Fibroblast of the aortic adventitia (primary cell): ENCODE measurements at places on chromosomes 7 and 10.

- no peak for DNase-seq
These were observed 37.2 kb downstream of the IKZF1 start for GRCh38 chr7:50341724-50342123.

- no peak for DNase-seq
These were observed 11.8 kb downstream of the PON1 start for GRCh38 chr7:95312561-95312960.

DNA sequence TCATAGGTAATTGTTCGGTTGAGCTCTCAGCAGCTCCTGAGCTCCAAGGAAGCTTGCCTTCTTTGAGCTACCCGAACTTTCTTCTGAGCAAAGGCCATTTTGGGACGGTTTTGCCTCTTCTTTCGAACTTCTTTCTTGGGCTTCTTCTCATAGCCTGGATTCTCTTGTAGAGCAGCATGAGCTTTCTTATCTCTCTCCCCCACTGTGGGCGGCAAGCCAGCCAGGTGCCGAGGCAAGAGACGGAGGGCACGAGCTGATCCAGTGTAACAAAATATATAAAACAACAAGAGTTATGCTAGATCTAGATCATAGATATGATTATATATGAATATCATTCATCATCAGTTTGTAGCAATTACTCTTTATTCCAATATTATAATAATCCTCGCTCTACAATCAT is 16.5 kb upstream of the KNDC1 start:
- no peak for DNase-seq

- peak; percentile 46 for DNase-seq
These were observed 1.8 kb upstream of the OPN1SW start for GRCh38 chr7:128777156-128778123.

DNA sequence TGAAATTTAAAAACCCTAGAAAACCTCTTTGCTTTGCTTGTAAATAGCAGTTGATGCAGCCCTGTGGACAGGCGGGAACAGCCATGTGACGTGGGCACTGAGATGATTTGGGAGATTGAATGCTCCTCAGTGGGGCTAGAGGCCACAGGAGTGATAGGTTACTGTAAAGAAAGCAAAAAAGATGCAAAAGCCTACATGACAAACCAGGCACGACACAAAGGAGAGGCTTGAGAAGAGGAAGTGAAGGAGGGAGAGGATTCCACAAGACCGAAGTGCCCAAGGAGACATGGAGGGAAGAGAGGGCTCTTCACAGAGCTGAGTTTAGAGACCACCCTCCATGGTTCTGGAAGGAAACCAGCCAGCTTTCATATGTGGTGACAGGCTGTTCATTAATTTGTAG is 25.7 kb downstream of the IKZF1 start:
- DNase-seq = no peak

DNA sequence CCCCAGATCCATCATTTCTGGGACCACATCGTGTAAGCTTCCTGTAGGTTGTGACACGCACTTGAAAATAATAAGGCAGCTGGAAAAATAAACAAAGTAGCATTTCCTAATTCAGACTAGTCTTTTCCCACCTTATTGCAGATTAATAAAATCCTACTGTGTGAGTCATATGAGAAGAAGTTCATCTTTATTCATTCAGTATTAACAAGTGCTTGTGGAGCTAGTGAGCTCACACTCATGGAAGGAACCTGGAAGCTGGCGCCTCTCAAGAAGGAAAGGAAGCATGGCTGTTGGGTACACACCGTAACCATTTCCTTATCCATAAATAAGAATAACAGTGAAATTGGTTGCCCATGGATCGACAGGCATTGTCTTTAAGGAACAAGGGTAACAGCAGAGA is 152.6 kb upstream of the PFKP start:
- no peak for DNase-seq

- no peak for DNase-seq
These were observed 906.8 kb downstream of the CNTNAP2 start for GRCh38 chr7:147023440-147023839.

DNA sequence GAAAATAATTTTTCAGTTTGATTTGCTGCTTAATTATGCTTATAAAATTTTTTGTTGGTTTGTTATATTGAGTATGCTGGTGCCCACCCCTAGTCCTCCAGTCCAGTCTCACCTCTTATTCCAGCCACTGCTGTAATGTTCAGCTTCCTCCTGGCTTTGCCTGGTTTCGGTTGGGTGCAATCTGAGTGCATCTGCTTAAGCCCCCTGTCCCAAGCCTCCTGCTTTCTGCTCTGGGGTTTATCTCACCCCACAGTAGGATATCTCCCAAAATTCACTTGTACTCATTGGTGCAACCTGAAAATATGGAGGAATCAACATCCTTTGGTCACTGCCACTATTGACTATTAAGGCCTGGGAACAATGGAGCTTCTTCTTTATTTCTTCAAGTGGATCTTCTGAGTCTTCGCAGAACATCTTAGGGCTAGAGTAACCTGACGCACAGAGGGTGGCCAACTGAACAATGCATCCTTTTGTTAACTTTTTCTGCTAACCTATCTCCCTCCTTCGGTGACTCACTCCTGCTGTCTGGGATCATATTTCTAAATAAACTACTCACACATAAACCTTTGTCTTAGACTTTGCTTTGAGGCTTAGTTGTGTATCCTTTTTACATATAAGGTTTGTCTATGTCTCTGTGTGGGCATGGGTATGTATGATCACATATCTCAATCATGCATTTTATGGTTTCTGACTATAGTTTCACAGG is 19.1 kb upstream of the SOSTDC1 start:
- peak; percentile 23 for DNase-seq

GRCh38 chr10:78454123-78454645 is 420.5 kb downstream of the RPS24 start:
- no peak for DNase-seq

DNA sequence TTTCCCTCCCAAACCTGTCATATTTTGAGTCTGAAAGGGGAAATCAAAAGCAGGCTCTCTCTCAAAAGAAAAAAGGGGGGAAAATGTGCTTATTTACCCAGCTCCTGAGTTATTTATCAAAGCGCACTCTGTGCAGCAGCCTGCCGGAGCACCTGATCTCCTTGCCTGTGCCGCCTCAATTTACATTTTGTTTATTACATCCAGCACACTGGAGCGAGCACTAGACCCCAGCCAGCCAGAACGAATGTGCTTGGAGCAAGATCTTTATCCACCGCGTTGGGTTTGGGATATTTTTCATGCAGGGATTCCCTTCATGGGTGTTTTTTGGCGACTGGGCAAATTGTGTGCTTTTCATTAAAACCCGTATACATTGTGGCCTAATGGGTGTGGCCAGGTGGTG is 161.9 kb upstream of the INSYN2A start:
- no peak for DNase-seq

GRCh38 chr7:28722684-28723083 is 235.4 kb downstream of the TRIL start:
- no peak for DNase-seq

GRCh38 chr7:41481353-41481752 is 221.5 kb downstream of the INHBA start:
- DNase-seq = peak; percentile 77

DNA sequence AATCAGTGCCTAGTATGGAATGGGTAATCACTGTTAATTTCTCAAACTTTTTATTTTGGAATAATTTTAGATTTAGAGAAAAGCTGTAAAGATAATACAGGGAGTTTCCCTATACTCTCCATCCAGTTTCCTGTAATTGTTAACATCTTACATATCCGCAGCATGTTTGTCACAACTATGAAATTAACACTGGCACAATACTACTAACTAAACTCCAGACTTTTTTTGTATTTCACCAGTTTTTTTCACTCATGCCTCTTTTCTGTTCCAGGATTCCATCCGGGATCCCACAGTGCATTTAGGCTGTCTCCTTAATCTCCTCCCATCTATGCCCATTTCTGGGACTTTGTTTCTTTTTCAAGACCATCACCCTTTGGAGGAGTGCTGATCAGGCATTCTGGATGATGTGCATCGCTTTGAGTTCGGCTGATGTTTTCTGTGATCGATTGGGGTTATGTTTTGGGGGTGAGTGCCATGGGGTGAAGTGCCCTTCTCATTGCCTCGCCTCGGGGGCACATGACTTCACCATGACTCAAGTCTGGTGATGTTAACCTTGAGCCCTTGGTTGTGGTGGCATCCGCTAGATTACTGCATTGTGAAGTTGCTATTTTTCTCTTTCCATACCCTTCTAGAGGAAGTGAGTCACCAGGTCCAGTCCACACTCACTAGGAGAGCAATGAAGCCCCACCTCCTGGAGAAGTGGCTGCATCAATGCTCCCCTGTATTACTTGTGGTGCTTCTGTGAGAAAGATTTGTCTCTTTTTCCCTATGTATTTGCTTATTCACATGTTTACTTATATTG is 43.9 kb upstream of the GRB10 start:
- DNase-seq = peak; percentile 78

DNA sequence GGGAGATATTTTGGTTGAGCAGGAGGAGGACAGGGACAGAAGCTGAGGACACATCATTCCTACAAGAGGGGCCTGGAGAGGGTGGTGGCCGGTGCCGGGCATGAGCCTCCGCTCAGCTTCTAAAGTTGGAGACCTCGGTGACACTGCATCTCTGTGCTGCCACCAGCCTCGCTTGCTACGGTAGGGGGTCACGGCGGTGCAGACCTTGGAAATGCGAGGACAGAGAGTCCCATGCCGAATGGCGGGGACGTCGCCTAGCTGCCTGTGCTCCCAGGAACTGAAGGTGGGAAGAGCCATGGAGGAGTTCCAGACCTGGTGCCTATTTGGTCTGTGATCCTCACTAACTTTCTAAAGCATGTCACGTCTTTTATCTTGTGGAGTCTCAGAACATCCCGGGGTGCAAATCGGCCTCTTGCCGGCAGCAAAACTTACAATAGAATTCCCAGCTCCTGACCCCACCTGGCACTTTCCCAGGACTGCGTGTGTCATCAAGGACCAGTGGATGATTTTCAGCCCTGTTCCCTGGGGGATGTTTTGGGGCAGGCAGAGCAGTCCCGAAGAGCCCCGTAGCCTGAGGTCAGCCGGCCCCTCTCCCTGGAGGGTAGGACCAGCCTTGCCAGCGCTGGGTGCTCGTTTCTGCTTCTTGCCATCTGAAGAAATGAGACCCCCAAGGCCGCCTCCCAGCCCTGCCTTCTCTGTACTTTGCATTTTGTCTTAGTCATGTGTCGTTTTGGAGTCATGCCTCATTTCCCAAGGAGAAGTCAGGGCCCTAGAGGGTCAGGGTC is 205.8 kb upstream of the SHH start:
- no peak for DNase-seq

GRCh38 chr7:19175241-19175640 is 30.0 kb upstream of the FERD3L start:
- DNase-seq = no peak

DNA sequence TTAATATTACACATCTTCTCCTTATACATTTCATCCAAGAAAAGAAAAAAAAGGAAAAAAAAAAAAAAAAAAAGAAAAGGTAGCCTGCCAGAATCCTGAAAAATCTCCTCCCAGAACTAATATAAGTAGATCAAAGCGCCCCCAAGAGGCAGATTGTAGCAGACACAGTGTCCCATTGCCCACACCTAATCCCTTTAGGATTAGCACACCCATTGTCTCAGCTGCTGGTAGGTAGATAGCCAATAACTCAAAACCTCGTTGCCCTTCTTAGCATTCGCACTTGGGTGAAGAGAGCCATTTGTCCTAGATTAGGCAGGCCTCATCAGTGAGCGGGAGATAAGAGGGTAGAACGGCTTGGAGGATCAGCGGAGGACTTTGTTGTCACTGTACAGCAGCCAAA is 100.2 kb upstream of the SORCS1 start:
- DNase-seq = no peak

GRCh38 chr7:129127601-129128000 is 16.9 kb upstream of the TSPAN33 start:
- DNase-seq = no peak

- DNase-seq = peak; percentile 56
These were observed 115.6 kb downstream of the ATXN7L1 start for GRCh38 chr7:105760551-105761447.

GRCh38 chr7:28433699-28434219 is 21.4 kb downstream of the CREB5 start:
- DNase-seq = peak; percentile 23

DNA sequence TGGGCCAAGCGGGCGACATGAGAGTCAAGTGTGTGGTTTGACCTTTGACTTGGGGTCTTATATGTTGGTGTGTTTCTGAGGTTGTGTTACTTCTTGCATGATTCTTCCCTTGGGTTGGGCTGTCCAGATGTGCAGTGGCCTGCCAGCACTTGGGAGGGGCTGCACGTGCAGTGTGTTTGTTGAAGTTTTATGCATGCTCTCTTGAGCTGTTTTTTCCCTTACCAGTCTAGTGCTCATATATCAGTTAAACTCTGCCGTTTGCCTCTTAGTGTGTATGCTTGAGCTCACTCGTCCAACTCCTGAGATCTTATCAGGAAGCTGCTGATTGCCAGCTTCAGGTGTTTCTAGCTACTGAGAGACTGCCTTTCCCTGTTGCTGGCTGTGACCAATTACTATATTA is 23.1 kb downstream of the SP4 start:
- no peak for DNase-seq

- DNase-seq = no peak
These were observed 12.3 kb upstream of the C10orf71 start for GRCh38 chr10:49286686-49287085.

- peak; percentile 60 for DNase-seq
These were observed 900 bp downstream of the MKLN1 start for GRCh38 chr7:131328377-131329175.

GRCh38 chr7:35399840-35400239 is 145.9 kb upstream of the TBX20 start:
- DNase-seq = no peak

DNA sequence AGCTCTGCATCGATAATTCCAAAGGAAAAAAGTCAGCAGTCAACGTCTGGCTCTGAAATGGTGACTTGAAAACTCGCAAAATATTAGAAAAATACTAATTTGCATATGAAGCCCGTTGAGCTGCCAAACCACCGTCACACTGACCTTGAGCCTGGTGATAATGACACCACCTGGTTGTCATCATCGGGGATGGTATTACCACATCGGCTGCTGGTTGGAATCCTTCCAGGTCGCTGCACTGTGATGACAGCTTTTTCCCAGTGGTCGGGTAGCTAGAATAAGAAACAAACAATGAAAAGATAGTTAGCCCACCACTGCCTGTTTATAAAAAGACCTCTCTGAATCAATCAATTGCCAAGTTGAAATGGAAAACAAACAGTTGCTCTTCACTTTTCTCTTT is 41.6 kb downstream of the LAMB1 start:
- no peak for DNase-seq

- DNase-seq = peak; percentile 73
These were observed 25.9 kb downstream of the GPRIN2 start for GRCh38 chr10:46530249-46531186.

DNA sequence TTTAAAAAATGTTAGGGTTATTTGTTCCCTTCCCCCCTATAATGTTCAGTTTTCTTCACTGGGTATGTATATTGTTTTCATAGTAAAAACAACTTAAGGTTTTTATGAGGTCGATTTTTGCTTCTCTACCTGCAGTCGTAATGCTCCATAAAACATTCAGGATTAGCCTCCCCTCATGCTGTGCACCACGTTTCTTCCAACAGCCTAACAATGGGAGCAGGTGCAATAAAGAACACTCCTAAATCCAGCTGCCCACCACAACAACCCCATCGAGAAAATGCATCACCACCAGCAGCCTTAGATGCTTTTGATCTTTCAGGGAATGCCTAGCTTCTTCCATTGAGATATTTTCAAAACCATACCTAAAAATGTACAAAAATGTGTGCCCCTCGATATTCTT is 111.1 kb downstream of the ADAM12 start:
- DNase-seq = no peak

- DNase-seq = no peak
These were observed 1.2 kb upstream of the ZNF746 start for GRCh38 chr7:149498811-149499210.
